ENCODE measurements at places on chromosomes 4 and X.

- no peak for DNase-seq
Measured at GRCh38 chrX:105694839-105695238, 127.5 kb upstream of the NRK start.

DNA sequence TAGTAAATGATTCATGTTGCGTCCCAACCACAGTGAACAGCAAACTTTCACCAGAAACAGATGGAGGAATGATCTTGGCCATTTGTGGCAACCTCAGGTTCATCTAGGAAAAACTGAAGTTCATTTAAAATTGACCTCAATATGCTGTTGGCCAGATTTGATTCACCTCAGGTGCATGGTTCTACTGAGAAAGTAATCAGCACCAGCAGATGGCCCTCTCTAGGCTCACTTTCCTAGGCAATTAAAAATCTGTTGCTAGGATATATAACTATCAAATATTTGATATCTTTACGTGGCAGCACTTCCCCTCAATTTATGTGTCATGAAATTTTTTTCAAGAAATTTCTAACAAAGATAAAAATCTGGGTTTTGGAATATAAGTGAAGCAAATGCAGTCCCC, 344.7 kb downstream of the GALNTL6 start:
- no peak for DNase-seq

DNA sequence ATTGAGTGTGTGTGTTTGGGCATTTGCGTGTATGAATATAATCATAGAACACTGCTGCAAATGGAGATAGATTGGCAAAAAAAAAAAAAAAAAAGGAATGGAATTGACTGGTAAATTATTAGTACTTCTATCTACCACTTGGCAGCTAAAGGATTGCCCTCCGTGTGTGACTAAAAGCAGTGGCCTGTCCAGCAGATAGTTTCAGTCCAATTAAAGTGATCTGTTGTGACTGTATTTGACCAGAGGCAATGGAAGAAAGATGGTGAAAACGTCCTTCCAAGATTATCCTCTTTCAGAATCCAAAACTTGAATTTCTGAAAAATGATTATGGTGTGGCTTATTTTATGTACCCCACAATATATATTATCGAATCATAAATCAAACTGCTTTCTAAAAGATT, 19.5 kb upstream of the TENM3 start:
- DNase-seq = no peak

GRCh38 chrX:39982948-39983347, 114.8 kb downstream of the BCOR start:
- no peak for DNase-seq

DNA sequence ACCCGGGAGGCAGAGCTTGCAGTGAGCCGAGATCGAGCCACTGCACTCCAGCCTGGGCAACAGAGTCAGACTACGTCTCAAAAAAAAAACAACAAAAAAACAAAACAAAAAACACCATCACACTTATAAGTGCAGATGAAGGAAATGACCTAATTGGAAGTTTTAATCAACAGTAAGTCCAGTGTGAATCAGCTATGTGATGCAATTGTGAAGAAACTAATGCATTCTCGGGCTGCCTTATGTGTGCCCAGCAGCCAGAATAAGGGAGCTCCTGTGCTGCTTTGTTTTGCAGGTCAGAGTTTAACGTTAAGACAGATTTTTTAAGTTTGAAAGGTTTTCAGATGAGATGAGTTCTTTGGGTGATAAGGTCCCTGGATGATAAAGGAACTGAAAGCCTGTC, 10.8 kb downstream of the DAPP1 start:
- DNase-seq = no peak

DNA sequence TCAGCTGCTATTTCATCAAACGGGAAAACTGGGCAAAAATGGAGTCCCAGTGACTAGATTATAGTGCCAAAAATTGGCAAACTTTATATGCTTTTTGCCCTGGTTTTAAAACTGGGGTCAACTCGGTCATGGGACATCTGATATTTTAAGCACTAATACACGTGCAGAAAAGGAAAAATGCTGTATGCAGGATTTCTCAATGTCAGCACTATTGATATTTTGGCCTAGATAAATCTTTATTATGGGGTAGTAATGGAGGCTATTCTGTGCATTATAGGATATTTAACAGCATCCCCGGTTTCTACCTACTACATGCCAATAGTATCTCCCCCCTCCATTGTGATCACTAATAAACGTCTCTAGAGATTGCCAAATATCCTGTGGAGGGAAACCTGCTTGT, 870.9 kb upstream of the IGFBP7 start:
- DNase-seq = no peak

- DNase-seq = peak; percentile 48
Measured at GRCh38 chr4:520683-521023, 21.6 kb downstream of the PIGG start.

- DNase-seq = no peak
Measured at GRCh38 chr4:118314221-118314620, 38.6 kb downstream of the PRSS12 start.

- DNase-seq = peak; percentile 71
Measured at GRCh38 chrX:119502727-119503483, 34.7 kb downstream of the SLC25A5 start.

DNA sequence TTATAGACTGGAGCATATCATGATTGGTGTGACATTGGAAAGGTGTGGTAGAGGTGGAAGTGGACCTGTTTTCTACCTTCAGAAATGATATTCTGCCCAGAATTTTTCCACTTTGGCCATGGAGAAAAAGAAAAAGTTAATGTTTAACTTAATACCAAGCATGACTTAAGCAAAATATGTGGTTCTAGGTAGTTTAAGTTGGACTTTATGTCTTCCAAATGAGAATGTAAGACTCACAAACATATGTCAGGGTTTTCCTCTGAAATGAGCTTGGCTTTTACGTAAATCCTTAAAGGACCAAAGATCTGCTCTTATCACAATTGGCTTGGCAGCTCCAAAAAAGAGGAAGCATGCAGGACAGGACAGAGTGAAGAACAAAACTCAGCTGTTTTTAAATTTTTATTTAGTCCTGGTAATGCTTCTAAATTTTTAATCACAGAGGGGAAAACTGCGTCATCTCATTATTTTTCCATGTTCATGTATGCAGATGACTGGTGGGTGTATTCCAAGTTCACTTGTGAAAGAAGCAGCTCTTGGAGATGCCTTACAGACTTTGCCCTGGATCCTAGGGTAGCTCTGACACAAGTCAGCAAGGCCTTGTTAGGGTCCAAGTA, 98.2 kb downstream of the ANK2 start:
- no peak for DNase-seq

DNA sequence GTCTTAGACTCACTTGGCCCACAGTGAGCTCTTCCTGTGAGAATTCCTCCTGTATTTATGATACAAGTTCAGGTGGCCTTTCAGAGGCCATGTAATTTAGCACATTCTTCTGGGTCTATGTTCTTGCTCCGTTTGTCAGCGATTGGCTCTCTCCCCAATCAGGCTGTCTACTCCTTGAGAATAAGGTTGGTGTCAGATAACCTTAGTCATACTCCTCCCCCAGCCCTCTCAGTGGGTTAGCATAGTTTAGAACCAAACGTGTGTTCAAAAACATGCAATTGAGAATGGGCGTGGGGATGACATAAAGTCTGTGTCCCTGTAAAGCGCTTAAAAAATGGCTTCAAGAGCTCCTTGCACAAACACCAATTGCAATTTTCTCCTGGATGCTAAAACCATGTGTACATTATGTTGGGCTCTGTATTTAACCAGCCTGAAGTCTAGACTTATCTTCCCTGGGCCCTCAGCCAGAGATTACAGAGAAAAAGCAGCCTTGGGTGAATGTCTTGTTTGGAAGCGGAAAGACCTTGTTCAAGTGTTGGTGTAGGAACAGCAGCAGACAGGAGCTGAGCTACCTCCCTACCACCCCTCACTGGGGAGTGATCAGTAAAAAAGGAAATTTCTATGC, 9.9 kb upstream of the CT47C1 start:
- no peak for DNase-seq

DNA sequence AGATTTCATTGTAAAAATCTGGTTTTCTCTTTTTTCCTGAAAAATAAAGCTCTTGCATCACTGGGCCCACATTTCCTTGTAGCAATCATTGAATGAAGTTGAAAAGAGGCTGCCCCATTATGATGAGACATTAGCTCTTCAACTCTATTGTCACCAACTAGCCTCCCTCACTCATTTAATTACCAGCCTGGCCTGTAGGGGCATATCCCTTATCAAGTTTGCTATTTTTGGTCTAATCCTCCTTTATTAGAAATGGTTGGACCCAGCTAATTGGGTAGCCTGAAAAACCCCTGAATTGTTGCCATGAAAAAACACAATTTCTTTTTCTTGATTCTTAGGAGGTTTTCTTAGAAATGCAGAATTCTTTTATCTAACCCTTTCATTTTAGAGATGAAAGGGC, 164.6 kb upstream of the CASK start:
- no peak for DNase-seq

DNA sequence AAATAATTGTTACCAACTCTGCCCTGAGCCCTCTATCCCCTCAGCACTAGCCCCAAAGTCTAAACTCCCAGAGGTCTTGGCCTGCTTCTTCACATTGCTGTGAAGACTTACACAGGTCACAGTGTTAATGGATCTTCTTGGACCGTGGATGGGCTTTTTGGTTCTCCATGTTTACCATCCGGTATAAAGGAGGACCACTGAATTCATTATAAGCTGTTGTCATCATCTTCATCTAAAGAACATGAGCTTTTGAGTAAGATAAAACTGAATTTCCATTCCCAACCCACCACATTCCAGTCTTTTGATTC, 8.5 kb downstream of the NUDT11 start:
- DNase-seq = no peak

DNA sequence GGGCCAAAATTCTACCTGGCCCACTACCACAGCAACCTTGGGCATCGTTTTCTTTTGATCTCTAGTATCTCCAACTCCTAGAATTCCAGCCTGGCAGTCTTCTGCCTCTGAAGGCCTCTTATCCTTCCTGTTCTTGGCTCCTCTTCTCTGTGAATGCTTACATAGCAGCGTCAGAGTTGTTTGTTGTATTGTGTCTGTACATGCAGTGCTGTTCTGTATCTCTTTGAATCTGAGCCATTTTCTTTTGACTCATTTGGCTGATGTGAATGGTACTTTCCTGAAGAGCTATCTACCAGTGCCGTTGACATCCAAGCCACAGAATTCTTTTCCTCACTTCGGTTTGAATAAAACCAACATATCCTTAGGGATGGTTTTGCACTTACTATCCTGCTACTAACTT, 79.2 kb downstream of the TMEM164 start:
- no peak for DNase-seq

DNA sequence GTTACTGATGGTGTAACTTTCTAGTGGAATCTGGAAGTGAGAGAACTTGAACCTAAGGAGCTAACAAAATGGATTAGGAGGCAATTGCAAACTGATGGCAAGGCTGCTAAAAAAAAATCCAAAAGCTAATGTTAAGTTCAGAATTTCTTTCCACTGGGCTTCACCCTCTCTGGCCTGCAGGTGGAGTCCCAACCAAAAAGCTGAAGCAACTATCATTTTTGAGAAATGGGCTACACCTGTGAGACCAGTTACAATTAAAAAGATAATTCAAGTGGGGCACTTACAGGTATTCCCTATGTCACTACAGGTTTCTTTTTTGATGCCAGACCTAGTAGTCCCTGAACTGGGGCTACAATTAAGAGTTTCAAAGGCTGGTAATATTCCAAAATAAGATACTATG, 142.1 kb upstream of the FTHL17 start:
- no peak for DNase-seq

DNA sequence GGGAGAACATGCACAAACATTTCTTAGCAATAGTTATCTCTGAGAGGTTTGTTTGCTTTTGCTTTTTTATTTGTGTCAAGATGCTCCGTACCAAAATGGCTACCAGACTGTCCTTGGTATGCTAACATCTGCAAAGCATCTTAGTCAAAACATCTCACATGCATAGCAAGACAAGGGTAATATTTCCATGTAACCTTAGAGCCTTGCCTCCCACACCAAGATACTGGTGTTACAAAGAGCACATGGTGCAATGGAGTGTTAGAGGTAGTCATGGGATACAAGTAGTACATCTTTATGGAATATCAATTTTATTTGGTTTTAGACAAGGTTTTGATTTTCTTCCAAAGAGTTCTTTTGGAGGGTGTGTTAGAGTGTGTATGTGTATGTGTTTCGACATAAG, 109.7 kb downstream of the NR3C2 start:
- no peak for DNase-seq

DNA sequence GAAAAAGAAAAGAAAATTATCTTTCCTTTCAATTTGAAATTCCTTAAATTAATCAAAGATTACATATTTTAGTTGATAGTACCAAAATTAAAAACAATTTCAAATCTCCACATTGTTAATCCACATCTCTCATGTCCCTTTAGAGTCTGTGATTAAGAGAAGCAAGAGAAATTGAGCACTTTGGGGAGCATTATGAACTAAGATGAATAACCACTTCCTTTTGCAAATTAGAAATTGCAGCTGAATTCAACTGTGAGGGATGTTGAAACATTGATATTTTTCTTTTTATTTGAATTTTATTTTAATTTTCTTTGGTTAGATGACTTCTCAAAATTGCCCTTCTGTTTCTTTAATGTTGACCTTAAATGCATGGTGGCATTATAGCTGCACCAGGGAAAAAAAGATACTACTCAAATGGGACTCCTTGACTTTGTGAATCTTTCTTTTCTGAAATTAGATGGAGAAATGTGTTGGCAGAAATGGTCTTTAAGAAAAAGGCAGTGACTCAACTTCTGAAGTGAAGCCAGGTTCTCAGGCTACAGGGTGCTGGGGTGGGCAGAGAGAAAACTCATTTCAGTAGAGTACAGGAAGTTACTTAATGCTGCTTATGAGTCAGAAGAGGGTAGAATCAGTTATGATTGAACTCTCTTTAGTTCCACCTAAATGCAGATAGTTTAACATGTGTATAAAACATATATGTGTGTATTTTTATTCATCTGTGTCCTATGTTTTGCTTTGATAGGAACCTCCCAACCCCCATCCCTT, 92.0 kb upstream of the TNIP3 start:
- DNase-seq = no peak

GRCh38 chr4:100098681-100099080, 91.6 kb downstream of the DDIT4L start:
- no peak for DNase-seq

GRCh38 chr4:7559741-7560395, 125.1 kb upstream of the PSAPL1 start:
- DNase-seq = no peak
